ENCODE measurements at places on chromosomes 16 and 17.

- DNase-seq, result no peak
These were observed 5.0 kb upstream of the KRT19 start for GRCh38 chr17:41532947-41533570.

DNA sequence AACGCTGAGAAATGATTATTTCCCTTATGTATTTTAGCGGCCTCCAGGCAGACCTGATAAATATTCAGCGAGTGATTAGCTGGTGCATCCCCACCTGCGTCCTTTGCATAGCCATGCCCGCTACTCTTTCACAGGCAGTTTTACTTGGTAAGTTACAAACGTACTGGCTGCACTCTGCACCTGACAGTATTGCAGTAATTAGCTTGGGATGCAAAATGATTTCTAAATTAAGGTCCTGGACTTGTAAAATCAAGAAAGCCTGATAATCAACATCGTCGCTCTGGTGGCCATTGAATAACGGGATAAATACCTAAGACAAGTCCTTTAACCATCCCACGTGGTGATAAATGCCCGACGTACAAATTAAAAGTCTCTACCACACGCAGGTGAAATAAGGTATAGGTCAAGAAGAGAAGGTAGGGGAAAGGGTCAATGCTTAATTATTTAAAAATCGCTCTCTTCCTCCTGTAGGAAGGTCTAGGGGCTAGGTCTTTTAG is 998 bp upstream of the PRKCA start:
- DNase-seq, result no peak

GRCh38 chr17:56108811-56109284 is 44.4 kb upstream of the ANKFN1 start:
- DNase-seq, result no peak

DNA sequence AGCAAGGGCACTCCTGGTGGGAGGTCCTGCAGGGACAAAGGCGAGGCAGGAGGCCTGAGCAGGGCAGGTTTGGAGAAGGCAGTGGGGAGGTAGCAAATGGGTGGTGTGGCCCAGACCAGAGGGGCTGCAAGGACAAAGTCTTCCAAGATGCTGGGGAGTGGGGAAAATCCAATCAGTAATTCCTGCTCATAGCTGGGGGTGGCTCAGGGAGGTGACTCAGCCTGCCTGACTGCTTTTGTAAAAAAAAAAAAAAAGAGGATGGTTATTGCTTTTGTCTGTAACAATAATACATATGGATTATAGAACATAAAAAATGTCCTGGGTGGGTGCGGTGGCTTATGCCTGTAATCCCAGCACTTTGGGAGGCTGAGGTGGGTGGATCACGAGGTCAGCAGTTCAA is 5.2 kb downstream of the IL34 start:
- no peak for DNase-seq

GRCh38 chr16:11099672-11100205 is 155.4 kb downstream of the CLEC16A start:
- no peak for DNase-seq

DNA sequence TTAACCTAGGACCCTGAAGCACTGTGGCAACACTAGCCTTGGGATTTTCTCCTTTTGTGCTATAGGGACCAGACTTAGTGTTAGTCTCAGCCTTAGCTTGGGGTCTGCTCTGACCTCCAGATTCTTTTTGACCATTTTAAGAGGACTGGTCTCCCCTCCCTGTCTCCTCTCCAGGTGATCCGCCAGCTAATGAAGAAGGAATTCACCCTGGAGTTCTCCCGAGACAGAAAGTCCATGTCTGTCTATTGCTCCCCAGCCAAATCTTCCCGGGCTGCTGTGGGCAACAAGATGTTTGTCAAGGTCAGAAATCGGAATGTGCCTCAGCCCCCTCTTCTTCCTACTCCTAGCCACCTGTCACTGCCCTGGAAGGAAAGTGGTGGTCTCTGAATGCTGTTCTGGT is 19.5 kb downstream of the ATP2A1 start:
- no peak for DNase-seq

DNA sequence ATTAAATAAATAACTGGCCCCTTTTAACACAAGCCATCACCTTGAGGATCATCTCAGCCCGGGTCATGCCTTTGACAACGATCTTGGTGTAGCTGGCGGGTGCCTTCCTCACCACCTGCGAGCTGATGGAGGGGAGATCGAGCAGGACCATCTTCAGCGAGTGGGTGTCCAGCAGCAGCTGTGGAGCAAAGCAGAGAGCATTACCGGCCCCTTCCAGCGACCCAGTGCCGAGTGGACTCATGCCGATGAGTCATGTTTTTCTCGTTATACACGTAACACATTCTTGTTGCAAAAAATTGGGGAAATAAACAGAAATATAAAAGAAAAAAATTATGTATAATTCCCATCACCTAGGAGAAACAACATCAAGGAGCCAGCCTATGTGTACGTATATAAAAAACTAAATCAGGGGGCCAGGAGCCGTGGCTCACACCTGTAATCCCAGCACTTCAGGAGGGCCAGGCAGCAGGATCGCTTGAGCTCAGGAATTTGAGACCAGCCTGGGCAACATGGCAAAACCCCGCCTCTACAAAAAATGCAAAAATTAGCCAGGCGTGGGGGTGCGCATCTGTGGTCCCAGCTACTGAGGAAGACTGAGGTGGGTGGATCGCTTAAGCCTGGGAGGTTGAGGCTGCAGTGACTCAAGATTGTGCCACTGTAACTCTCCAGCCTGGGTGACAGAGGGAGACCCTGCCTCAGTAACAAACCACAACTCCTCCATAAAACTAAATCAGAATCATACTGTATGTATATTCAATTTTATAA is 169.1 kb upstream of the RPH3AL start:
- no peak for DNase-seq

- DNase-seq, result no peak
These were observed 82.5 kb downstream of the C17orf67 start for GRCh38 chr17:56751145-56751738.

DNA sequence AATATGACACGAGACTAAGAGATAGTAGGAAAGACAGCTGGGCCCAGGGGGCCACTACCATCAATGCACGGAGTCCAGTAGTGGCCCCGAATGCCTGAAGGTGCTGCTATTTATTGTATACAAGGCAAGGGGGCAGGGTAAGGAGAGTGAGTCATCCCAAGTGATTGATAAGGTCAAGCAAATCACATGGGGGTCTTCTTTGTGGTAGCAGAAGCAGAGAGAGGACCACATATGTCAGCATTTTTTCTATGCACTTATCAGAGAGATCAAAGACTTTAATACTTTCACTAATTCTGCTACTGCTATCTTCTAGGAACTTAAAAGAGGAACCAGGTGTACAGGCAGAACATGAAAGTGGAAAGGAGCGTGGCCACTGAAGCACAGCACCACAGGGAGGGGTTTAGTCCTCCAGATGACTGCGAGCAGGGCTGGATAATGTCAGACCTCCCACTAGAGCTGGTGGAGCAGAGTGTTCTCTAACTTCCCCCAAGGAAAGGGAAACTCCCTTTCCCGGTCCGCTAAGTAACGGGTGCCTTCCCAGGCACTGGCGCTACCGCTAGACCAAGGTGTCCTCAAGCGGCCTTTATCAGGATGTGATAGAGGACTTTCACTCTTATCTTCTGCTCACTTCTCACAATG is 26.4 kb upstream of the ARL4D start:
- no peak for DNase-seq

GRCh38 chr16:79997257-79997656 is 396.7 kb upstream of the MAF start:
- DNase-seq, result peak; percentile 15

GRCh38 chr17:76672270-76672851 is 28.8 kb upstream of the ST6GALNAC1 start:
- DNase-seq, result no peak

DNA sequence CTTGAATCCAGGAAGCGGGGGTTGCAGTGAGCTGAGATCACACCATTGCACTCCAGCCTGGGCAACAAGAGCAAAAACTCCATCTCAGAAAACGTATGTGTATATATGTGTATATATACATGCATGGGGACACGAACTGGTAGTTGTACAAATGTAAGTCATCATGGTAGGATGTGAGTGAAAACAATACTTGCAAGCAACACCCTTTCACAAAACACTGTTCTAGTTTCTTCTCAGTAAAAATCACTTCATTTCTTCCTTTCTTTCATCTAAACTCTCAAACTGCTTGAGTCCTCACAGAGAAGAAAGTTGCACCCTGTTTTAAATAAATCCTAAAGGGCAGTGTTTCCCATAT is 51.8 kb downstream of the METTL16 start:
- no peak for DNase-seq

DNA sequence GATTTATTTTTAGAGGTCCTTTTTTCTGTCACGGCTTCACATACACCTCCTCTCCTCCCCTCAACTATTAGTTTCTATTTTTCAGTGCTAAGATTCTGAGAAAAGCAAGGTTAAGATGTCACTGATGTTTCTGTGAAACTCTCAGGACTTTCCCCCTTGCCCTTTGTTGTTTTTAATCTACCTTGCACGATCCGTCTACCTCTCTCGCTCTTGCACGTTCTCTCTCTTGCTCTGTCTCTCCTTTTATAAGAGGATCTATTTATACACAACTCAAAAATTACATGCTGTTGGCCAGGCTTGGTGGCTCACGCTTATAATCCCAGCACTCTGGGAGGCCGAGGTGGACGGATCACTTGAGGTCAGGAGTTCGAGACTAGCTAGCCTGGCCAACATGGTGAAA is 43.6 kb downstream of the RPA1 start:
- DNase-seq, result no peak

DNA sequence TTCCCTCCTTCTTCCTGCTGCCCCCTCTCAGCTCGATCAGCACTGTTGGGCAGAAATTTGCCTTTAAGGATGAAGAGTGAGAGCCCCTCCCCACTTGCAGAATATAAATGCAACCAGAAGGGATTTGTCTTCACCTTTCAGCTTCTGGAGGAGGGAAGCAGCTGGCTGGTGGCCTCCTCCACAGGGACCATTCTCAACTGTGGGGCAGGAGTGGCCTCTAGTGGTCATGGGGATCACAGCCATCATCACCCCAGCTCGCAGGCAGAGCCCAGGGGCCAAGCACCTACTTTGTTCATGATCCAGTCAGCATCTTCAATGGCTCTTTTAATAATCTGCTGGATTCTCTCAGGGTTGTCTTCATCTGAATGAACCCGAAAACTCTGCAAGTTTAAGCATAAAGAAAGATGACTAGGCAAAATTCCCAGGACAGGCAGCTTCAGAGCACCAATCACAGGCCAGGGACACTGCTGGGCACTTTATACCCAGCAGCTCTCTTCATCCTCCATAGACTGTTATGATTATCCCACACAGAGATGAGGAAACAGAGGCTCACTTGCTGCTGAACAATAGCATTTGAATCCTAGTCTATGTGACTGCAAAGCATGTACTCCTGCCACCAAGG is 13.1 kb downstream of the LYRM9 start:
- DNase-seq, result peak; percentile 33

DNA sequence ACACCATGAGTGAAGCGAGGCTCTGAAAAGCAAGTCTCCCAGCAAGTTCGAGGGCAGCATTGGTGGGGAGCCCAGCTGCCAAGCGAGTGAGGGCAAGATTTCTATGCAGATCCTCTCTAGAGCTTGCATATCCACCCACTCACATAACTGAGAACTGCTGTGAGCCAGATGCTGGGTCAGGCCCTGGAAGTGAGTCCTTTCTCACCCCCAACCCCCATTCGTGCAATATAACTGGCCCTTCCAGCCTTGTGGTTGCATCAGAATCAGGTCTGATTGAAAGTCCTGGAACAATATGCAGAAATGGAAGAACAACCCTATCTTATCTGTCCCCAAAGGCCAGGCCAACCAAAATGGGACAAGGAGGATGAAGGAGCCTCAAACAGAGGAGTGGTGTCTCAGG is 146.6 kb downstream of the IRX5 start:
- DNase-seq, result no peak

GRCh38 chr17:76714822-76715495 is 4.2 kb upstream of the MXRA7 start:
- no peak for DNase-seq

DNA sequence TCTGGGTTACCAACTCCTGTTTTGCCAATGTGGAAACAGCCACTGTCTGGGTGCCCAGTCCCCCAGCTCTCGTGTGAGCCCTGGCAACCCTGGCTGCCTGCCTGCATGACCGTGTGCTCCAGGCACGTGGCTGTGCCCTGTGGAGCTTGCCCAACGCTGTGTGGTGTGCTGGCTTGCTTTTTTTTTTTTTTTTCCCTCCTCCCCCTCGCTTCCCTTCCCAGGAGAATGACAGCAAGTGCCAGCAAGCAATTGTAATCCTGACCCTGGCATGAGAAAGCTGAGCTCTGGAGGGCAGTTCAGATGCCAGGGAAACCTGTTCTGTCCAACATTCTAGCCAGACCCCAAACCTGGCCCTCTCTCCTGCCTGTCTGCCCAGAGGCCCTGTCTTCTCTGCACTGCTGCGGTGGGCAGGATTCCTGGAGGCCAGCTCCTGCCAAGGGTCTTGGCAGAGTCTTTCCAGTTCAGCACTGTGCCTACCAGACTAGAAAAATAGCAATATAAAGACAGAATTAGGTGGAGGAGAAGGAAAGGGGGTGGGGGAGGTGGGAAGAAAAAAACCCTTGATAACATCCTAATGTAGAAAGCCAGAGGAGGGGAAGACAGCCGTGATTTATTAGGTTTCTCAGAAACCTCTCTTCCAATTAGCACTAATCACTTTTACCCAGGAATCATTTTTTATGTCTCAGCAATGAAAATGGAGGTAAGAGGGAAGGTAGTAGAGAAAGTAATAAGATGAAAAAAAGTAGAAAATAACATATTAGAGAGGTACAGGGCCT is 9.0 kb downstream of the HLF start:
- DNase-seq, result no peak
